ENCODE measurements at places on chromosomes 12 and 14.

DNA sequence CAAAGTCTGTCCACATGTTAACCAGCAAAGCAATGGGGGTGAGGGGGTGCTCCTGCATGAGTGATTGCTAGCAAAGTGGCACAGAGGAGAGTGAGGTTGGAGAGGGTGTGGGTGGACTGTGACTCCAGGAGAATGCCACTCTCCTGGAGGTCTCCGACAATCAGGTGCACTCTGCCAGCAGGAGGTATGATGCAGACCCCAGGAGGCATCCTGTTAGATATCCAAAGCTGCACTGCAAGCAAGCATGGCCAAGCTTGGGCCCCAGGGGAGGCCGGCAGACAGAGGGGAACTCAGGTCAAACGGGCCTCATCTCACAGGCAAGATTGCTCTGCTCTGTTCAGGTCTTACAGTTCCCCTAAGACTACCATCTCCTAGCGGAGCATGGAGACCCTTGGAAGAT, 73.5 kb upstream of the ALX1 start:
- DNase-seq, result no peak

GRCh38 chr14:69692594-69692993, 74.3 kb upstream of the SRSF5 start:
- DNase-seq, result no peak

DNA sequence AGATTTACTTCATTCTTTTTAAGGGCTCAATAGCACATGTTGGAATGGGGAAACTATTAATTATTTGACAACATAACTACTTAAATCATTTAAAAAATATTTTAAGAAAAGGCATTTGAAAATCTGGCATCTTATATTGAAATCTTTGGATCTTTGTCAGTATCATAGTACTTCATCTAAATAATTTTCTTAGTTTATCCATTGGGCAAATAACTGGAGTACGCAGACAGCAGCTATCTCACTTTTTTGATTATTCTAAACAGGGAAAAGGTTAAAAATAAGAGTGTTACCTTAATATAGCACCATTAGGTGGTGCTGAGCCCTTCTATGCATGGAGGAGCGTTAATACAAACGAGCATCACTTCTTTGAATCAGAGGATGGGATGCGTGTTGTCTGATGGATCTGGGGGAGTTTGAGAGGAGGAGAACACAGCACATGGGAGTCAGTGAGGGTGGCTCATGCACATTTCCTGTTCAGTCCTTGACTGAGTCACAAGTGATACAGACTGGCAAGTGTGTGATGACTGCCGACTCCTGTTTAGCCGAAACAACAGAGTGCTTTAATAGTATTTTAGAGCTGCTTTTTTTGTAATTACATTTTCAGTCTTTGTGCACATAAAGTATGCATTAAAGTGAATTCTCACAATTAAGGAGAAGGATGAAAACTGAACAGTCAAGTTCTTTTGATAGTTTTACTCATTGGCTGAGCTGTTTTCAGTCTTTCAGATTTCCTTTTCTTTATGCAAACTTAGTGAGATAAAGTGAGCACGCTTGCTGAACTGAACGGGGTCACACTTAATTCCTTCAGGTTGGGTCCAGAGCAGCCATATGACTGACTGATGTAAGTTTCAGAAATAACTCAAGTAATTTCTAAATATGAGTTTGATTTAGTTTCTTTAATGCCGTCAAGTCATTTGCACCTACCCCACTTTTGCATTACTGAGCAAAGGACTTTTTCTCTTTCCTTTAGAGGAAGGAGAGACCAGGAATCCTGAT, 92.7 kb downstream of the DIP2B start:
- no peak for DNase-seq

DNA sequence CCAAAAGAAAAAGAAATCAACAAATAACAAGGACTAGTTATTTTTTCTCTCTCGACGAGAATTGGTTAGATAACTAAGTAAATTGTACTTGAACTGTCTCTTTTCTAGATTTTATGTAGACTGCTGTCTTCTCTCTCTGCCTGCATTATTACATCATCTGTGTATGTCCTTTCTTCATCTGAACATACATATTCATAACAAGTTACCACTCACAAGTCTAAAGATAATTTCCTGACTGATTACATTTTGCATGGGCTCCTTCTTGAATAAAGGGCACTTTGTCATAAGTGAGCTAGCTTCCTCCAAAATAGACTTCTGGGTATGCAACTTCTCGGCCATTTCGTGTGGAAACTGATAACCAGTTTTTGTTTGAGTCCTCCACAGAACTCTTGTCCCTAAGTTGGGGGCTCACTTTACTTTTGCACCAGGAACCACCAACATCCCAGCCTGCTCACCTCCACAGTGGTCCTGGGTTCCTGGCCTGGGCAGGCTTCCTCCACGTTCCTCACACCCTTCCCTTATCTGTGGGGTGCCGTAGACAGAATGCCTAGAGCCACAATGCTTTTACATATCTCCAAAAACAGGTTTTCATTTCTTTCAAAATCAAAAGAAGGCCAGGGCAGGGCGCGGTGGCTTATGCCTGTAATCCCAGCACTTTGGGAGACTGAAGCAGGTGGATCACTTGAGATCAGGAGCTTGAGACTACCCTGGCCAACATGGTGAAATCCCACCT, 6.2 kb upstream of the DDX47 start:
- no peak for DNase-seq

DNA sequence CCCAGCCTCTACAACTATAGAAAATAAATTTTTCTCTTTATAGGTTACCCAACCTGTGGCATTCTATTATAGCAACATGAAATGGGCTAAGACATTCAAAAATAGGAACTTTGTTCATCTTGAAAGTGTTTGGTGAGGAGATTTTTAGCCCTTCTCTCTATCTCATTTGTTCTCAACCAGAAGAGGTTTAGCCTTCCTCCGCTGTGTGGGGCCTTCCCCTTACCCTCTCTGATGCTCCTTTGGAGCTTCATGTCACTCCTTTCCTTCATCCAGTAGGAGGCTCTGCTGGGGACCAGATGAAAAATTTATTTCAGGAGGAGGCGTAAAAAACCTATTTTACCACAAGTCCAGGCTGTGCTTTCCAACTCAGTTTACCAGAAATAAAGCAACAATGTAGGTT, 94.1 kb downstream of the RTN1 start:
- no peak for DNase-seq
